NCI-H774 (cell line): ENCODE measurements at places on chromosomes 11 and 22.

GRCh38 chr22:29879753-29880152 lies 3.2 kb upstream of the MTMR3 start:
- DNase-seq, result no peak

DNA sequence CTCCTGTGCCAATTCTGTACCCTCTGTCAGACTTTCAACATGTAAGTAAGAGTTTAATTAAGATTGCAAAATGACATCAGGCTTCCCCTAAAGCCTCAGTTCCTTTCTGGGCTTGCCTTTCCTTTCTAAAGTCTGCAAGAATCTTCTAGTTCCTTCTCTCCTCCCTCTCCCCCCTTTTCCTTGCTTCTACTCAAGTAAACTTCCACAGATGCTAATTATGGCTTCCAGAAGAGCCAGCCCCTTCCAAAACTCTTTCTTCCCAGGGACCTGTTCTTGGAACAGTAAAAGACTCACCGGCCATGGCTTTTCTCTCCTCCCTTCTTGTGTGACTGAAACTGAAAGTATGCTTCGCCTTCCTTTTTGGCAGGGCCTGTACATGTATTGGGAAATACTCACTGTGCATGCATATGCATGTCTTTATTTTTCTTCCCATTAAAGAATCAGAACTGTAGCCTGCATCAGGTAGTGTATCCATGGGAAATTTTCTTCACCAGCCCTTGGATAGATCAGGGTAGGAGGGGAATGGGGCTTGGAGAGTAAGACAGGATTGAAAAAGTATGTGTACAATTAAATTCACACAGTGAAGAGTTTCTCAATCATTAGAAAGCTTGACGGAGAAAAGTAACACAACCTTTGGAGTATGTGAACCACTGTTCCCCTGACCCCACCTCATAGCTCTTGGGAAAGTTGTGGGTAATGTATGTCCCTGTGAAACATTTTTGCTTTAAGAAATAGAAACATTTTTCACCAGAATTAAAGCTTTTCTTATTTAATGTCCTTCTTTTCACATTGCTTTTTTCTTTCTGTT lies at the start of gene CASP1:
Gene CASP1, minus strand, starts transcription at position 332 of the 808 bp plus-strand sequence. Its CDS starts 31 bp downstream, at position 301.
- no peak for DNase-seq

GRCh38 chr11:65491614-65492386 lies 7.0 kb upstream of the MALAT1 start:
- DNase-seq, result peak; percentile 76

DNA sequence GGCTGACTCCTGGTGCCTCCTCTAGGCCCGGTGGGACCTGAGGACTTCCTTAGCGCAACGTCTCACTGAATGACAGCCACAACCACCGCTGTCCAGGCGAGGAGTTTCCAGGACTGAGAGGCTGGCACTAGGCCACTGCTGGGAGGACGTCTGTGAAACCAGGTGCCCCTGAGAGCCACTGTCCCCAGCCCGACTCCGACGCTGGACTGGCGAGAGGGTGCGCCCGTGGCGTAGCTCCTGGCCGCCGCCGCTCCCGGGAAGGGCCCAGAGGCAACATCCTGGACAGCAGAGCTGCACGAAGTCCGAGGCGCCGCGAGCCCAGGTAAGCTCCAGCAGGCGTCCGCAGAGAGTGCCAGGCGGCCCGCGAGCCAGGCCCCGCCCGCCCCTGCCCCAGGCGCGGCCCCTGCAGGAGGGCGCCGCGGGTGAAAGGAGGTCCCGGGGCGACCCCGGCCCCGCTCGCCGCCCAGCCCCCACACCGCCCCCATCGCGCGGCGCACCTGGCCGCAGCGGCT lies 525 bp downstream of the DGCR2 start:
- DNase-seq, result peak; percentile 23

DNA sequence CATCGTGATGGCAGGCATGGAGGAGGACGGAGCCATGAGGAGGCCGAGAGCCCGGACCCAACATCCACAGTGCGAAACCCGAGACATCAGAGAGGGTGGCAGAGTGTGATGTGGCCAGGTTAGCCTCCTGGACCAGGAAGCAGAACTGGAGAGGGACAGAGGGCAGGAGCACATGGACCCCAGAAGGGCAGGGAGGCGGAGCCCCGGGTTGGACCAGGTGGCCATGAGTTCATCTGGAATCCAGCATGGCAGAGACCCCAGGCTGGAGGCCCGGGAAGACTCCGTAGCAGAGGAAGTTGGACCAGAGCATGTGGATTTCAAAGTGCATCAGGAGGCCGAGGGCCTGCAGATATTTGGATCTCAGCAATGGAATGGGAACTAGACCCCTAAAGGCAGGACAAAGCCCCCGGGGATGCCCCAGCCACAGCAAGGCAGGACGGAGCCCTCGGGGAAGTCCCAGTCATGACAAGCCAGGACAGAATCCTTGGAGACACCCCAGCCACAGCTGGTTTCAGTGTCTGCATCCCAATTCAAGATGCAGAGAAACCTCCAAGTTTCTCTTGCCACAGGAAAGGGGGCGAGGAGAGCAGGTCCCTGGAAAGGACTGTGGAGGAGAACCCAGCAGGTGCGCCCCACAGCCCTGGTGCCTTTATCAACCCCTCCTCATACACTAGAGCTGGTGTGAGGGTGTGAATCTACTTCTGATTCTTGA lies 1393.4 kb downstream of the BRD1 start:
- DNase-seq, result no peak

GRCh38 chr11:85767246-85767945 lies 43.5 kb downstream of the SYTL2 start:
- DNase-seq, result no peak

GRCh38 chr22:39268645-39269044 lies 23.9 kb upstream of the PDGFB start:
- DNase-seq, result no peak
